ENCODE measurements at places on chromosomes 2 and 18.

DNA sequence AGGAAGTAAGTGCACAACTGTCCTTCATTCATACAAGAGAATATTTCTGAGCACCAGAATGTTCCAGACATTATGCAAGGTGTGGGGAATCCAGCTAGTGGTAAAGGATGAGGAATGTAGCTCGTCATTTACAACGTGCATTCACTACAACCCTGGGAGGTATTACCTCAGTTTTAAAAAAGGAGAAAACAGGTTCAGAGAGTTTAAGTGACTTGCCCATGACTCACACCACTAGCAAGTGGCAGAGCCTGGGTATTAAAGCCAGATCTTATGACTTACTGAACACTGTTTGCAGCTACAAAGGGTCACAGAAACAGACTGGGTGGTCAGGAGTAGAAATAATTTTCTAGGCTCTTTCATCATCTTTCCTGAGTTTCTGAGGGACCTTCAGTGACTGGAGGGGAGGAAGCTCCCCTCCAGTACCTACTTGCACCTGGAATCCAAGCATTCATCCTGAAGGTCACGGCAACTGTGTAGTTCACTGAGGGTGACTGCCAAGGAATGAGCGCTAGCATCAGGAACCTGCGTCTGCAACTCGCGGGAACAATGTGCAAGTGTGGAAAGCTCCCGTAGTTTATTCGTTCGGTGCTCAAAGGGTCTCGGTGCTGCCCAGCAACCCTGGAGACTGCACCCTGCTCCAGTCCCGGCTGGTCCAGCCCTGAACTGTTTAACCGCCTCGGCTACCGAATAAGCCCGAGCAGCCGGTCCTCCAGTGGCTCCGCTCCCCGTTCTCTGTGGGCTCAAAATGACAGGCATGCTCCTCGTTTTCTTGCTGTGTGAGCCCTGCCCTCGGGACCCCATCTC, 647 bp downstream of the CCDC121 start:
- DNase-seq: peak; percentile 80

DNA sequence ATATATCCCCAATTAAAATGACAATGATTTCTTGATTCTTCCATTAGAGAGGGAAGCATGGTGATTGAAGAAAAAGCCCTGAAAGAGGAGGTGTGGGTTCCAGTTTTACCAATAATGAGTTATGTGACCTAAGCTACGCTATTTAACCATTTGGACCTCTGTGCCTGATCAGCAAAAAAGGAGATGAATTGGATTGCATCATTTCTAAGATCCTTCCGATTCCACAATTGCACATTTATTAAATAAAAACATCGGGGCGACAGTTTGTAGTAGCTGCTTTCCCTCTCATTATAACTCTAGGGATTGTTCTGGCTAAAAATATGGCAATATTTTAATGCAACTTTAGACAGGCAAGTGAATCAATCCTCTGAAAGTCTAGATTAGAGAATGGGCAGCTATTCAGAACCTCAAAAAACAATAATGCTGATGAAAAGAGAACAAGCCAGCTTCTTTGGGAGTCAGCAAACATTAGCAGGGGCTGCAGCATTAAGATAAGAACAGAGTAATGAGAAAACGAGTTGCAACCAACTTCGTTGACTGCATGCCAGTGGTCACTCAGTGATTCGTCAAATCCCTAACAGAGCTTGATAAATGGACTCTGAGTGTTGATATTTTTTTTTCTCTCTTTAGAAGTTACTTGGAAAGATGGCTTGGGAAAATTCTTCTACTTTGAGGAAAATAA, 301.2 kb downstream of the AGPS start:
- DNase-seq: no peak

DNA sequence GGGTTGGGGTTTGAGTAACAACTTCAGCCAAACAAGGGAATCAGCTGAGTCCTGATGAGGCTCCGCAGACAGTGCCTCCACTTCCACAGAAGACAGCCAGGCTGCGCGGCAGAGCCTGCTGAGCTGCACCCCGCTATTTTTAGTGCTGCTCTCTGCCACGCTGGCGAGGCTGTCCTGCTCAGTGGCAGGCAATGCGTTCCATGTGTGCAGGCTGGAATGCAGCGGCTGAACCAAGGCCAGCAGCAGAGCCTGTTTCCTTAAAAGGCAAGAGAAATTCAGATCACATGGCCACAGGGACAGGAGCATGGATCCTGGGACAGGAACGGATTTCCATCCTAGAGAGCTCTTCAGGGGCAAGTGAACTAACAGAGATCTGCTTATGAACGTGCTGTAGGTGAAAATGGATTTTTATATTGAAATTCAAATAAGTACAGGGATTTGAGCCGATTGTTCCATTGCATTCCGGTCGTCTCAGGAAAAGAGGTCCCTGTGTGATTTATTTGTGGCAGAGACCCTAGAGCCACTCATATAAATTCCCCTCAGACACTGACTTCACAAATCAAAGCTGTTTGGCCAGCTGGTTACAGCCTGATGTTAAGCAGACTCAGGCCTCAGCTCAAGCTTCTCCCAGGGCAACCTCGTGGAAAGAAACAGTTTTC, 98.7 kb downstream of the COL6A3 start:
- DNase-seq: peak; percentile 97

DNA sequence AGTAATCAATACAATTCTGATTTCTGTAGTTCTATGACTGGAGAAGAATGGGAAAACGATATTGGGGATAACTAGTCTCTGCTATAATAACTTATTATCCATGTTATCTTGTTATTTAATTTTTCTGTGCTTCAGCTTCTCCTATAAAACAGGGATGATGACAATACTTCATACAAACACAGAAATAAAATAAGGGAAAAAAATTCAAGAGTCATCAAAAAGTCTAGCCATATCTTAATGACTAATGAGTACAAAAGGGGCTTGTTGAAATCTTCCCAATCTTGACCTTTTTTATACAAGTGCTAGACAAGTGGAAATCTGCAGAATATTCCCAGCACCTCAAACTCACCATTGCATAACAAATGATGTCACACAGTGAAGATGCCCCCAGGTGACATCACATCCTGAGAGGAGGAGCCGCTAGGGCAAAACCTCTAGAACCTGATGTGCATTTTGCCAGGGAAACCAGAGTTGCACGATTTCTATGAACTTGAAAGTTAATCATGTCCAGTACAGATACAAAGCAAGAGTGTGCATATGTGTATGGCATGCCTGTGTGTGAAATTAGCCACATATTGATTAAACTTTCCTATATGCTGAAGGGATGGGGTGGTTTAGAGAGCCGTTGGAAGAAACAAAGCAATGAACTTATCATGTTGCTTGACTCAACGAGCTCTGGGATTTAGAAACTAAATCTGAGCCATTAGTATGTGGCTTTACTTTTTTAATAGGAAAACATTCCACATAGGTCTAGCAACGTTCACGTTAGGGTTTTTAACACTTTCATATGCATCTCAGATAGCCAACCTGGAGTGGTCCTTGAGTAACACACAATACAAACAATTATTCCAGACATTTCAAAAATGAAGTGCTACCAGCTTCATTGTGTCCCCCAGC, 278.9 kb downstream of the SLC4A3 start:
- no peak for DNase-seq

GRCh38 chr2:148508878-148509287, 135.7 kb upstream of the EPC2 start:
- DNase-seq: no peak

GRCh38 chr2:102122115-102122514, 20.4 kb upstream of the IL1R1 start:
- DNase-seq: peak; percentile 85

DNA sequence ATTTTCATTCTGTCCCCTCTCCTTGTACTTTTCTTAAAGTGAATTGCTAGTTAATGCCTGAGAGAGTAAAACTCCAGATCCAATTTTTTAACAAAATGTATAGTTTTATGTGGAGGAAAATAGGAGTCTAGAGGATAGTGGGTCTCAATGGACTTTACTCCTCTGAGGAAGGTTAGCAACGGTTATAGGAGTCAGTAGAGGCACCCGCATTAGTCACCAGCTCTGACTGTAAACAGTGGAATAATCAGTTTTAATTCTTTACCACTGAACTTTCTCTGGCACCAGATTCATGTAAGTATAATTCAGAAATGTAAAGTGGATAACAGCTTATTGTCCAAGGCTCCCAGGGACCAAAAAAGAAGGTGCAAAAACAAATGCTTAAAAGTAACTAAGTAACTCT, 38.7 kb upstream of the HNMT start:
- no peak for DNase-seq

DNA sequence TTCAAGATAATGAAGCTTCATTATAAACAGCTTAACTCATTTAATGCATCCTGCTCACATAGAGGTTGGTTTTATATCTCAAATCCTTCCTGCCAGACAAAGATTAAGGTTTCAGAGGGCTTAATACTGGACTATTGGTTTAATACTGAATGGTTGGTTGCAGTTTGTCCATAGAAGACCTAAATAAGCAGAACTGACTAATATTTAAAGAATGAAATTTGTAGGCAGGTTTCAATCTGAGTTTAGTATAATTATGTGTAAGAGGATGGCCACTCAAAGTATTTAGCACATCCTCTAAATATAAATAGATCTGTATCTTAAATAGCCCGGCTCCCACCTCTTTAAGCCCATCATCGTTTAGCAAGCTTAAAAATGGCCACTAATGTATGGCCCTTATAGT, 92.5 kb downstream of the EPB41L5 start:
- no peak for DNase-seq

DNA sequence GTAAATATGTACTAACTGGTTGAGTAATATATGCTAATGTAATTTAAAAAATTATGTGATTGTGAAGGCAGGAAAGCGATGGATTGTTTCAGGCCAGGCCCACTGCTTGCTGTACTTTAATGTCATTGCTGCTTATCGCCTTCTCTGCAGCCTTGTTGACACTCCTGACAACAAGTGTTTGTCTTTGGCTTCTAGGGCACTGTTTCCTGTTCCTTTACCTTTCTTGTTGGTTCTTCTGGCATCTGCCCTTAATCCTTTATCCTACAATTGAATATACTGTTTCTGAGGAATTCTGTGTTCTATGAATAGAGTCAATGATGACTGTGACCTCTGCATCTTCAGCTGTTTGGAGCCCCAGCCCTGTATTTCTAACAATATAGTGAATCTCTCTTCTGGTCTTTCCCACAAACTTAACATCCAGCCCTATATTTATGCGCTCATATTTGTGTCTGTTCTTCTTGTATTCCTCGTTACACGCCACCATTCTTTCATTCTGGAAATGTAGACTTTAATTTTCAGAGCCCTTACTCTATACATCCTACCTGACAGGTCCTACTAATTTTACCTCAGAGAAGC, 17.6 kb downstream of the ACSL3 start:
- no peak for DNase-seq
